Memory B cell (primary cell): ENCODE measurements at places on chromosomes 11 and 22.

- no peak for DNase-seq
Measured at GRCh38 chr11:93613231-93613831, 48.2 kb upstream of the CEP295 start.

DNA sequence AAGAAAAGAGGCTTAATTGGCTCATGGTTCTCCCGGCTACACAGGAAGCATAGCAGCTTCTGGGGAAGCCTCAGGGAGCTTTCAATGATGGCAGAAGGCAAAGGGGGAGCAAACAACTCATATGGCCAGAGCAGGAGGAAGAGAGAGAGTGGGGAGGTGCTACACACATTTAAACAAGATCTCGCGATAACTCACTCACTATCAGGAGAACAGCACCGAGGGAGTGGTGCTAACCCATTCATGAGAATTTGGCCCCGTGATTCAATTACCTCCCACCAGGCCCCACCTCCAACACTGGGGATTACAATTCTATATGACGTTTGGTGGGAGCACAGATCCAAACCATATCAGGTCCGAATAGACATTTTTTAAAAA lies 41.7 kb upstream of the APLNR start:
- DNase-seq = no peak

DNA sequence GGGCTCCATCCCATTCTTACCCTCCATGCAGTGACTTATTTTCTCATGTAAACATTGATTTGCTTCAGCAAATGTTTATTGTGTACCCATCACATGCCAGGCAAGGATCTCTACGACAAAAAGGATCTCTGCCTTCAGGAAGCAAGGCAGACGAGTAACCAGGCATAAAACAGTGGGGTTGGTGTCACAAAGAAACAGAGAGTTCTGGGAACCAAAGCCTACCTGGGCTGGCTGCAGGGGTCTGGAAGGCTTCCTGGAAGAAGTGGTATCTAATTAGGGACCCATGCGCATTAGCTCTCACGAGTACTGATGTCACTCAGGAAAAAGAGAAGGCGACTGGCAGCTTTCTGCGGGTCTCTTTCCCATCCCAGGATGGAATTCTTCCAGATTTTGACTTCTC lies 44.5 kb downstream of the KIAA1671 start:
- no peak for DNase-seq

DNA sequence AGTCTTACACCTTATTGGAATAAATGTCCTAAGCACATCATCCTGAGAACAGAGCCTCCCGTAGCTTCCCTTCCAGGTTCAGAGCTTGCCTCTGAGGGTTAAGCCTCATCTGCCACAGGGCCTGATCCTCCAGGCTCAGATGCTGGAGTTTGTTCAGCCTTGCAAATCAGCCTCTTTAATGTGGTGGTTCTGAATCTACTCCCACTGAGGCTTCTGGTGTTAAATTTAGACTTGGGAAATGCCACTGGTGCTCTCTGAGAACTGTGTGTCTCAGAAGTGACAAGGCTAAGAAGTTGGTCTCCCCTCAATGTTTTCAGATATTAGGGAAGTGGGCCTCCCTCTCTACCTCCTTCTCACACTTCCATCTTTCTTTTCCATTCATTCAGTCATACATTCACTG lies 68.7 kb downstream of the CCDC81 start:
- DNase-seq = no peak

DNA sequence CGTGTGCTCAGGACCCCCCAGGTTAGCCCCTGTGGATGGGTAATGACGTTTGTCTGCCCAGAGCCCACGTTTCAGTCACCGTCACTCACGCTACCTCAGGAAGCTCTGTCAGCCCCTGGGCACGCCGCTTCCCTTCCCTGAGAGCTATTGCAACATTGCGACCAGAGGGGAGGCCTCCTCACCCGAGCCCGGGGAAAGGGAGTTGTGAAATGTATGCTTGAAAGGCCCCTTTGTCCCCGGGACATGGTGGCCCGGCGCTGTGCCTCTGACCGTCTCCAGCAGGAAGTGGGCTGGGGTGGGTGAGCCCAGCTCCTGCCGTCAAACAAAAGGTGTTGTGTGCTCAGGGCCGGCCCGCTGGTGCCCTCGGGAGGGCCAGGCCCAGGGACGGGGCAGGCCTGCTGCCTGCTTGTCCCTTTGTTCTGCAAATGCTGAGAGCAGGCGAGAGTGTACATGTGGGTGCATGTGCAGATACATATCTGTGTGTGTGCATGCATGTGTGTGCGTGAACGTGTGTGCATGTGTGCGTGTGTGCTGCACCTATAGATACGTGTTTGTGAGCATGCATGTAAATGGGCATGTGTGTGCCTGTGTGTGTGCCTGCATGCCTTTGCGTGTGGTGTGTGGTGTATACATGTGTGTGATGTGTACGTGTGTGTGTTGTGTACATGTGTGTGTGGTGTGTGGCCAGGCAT lies 1125.0 kb downstream of the BRD1 start:
- no peak for DNase-seq

DNA sequence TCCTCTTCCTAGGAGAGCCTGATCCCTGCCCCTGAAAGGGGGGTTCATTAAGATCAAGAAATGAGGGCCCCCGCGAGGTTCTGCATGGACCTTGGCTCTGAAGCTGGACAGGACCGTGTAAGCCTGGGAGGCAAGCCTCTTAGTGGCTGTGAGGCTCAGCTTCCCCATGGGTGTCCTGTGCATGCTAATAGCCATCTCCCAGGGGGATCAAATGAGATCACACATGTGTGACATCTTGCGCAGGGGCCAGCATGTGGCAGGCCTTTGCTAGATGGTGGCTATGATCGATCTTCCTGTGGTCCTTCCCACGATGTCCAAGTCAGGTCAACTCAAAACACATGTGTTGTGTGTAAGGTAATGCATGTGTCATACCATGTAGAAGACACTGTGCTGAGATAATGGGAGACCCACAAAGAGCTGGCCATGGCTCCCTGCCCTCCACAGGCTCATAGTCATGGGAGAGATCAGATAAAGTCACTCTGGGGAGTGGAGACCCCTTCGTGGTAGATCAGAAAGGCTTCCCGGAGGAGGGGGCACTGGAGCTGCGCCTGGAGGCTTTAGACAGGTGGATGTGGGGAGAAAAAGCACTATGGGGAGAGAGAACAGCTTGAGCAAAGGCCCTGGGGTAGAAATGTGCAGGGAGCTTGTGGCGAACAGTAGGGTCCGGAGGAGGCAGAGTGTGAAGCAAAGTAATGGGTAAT lies 3.7 kb downstream of the RAC2 start:
- DNase-seq = no peak

GRCh38 chr22:49418943-49419342 lies 408.7 kb downstream of the BRD1 start:
- DNase-seq = no peak

DNA sequence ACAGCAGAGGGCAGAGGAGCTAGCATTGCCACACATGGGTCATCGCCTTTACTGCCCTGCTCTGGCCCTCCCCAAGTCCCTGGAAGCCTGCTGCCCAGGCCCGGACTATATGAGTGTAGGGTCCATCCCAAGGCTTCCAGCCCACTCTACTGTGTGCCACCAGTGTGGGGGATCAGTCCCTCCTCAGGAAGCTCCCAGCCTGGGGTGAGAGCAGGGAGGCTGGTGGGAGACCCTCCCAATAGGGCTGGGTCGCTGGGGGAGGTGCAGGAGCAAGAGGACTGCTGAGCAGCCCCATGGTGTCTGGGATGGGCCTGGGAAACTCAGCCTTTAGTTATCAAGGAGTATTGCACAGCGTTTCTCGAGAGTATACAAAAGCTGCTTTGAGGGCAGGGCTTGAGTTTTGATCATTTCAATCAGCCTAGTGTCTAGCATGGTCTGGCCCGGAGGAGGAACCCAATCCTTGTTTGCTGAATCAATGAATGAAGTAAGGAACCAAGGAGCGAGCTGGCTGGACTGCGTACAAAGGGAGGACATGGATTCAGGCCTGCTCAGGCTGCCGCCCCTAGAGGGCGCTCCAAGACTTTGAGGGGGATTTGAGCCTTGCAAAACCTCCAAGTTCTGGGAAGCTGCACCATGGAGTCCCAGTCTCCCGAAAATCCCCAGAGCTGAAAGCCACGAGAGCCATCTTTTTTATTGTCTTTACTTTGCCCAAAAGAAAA lies 89.0 kb upstream of the PARVA start:
- no peak for DNase-seq

DNA sequence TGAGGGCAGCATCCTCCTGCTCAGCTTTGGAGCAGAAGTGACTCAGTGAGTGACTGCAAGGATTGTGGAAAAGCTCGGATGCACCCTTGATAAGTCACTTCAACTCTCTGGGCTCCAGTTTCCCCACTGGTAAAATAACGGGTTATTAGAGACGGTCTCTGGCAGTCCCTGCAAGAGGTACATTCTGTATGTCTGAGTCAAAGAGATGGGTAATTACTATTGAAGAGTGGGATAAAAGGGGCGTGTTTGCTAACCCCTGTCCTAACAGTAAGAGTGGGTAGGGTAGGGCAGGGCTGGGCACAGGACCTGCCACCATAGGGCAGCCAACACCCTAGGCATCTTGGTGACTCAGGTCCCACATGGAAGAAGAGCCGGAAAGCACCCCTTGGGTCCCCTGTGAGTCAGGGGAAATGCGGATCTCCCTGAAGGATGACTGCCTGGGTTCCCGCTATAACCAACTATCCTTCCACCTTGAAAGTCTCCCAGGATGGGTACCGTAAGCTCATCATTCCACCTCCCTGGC lies 7.3 kb upstream of the AHNAK start:
- DNase-seq = no peak

DNA sequence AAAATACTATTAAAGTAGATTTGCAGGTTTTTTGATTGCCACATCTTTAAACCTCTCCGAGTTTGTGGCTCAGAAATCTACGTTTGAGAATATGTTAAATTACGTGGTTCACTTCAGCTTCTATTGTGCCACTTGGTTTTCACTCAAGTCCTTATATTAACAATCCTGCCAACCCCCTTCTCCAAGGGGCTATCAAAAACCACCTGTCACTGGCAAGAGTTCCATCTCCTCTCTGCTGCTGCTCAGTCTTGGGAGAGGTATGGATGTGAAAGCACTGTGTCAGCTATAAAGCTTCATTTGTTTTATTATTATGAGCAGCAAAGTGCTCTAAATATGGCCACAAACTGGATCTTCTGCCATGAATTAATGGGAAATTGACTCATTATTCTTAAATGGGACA lies 197.5 kb upstream of the NARS2 start:
- no peak for DNase-seq

- DNase-seq = peak; percentile 3
Measured at GRCh38 chr11:17597770-17598169, 50.7 kb downstream of the OTOG start.

GRCh38 chr11:61110255-61111049 lies 8.2 kb downstream of the CD5 start:
- DNase-seq = no peak

- no peak for DNase-seq
Measured at GRCh38 chr11:17630936-17631335, 83.9 kb downstream of the OTOG start.

DNA sequence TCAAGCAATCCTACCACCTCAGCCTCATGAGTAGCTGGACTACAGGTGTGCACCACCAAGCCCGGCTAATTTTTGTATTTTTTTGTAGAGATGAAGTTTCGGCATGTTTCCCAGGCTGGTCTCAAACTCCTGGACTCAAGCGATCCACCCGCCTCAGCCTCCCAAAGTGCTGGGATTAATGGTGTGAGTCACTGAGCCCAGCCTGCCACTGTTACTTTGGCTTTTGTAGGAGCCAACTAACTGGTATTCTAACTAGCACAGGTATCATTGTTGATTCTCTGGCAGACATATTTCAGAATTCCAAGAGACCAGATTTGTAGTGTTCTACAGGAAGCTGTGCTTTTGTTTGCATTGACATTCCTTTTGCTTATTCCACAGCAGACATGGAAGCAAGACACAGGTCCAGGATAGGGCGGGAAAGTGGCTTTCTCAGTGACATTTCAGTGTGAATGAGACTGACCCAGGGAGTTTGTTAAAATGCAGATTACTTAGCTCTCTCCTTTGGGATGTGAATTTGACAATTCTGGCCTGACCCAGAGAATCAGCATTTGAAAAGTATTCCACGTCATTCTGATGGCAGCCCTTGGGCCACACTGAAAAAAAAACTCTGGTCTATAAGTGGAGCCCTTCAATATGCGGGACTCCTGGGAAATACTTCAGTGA lies 52.2 kb upstream of the PAX6 start:
- no peak for DNase-seq

DNA sequence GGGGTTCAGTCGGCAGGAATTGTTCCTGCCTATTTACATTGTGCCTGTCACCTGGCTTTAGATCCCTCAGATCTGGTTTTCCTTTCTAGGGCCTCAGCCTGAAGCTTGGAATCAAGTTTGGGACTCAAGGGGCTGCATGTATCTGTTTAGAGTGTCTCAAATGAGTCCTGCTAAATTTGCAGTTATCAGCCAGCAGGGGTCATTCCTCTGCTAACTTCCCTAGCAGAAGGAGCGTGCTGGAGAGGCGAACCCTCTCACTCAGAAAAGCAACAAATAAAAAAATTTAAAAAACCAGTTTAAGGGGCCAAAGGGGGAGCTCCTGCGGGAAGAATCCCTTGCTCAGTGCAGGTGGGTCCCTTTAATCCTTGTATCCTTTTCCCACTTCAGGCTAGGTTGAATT lies 1220.2 kb downstream of the JRKL start:
- DNase-seq = no peak

DNA sequence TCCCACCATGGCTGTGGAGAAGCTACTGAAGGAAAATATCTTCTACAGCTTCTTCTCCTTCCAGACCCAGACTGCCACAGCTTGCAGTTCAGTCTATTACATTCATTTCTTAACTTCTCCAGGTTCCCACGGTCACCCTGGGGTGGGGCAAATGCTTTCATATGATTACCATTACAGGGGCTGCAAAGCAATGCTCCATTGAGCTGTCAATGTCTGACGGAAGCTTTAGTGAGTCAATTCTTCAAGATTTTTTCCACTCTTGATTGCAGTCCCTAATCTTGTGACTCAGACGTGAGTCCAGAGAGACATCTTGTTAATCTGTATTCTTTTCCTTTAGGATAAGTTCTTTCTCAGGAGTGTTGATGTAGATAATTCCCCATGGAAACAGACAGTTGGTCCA lies 233.4 kb upstream of the DDI1 start:
- DNase-seq = no peak

- DNase-seq = no peak
Measured at GRCh38 chr22:17875156-17875555, 100.9 kb upstream of the BID start.

DNA sequence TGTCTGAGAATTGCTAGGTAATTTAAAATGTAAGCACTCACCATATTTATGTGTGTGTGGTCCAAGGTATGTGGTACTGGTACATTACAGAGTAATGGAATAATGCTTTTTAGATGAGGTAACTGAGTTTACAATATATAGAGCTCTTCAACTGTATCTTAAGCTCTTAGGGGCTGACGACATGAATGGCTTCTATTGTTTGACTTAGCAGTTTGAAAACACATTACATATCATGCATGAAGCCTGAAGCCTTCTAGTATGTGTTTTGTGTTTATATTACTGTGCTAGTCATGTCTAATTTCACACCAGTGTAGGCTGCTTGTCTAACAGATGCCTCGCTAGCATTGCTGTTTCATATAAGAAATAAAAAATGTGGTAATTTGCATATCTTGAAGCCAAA lies 37.2 kb downstream of the GAS2 start:
- no peak for DNase-seq
